Caudate nucleus (tissue), 63 donors: ENCODE measurements at places on chromosomes 7 and 10.

GRCh38 chr7:155918720-155919390 lies 106.6 kb upstream of the SHH start:
- DNase-seq = no peak

- DNase-seq = no peak
Measured at GRCh38 chr10:65197935-65198334, 1676.7 kb downstream of the REEP3 start.

- DNase-seq = no peak
Measured at GRCh38 chr10:131743190-131744151, 157.3 kb upstream of the PPP2R2D start.

DNA sequence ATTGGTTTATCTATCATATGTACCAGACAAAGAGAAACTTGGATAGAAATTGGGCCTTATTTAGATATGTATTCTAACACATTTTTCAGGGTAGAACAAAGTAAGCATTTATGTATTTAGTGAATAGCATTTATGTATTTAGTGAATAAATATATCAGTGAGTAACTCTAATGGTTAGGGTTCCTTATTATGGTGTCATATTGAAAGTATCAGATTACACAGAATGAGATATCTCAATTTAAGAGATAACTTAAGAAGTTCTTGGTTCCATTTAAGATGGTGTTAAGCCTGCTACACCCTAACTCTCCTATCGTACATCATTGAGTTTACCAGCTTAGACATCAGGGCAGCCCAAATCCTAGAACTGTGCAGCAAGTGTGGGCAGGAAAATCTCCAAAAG lies 35.9 kb upstream of the DMTF1 start:
- no peak for DNase-seq

GRCh38 chr7:40506158-40506557 lies 371.4 kb downstream of the SUGCT start:
- DNase-seq = no peak

- DNase-seq = peak; percentile 47
Measured at GRCh38 chr7:157686285-157686894, 349.6 kb downstream of the DNAJB6 start.

- DNase-seq = no peak
Measured at GRCh38 chr7:71332207-71332606, 200.3 kb downstream of the GALNT17 start.

DNA sequence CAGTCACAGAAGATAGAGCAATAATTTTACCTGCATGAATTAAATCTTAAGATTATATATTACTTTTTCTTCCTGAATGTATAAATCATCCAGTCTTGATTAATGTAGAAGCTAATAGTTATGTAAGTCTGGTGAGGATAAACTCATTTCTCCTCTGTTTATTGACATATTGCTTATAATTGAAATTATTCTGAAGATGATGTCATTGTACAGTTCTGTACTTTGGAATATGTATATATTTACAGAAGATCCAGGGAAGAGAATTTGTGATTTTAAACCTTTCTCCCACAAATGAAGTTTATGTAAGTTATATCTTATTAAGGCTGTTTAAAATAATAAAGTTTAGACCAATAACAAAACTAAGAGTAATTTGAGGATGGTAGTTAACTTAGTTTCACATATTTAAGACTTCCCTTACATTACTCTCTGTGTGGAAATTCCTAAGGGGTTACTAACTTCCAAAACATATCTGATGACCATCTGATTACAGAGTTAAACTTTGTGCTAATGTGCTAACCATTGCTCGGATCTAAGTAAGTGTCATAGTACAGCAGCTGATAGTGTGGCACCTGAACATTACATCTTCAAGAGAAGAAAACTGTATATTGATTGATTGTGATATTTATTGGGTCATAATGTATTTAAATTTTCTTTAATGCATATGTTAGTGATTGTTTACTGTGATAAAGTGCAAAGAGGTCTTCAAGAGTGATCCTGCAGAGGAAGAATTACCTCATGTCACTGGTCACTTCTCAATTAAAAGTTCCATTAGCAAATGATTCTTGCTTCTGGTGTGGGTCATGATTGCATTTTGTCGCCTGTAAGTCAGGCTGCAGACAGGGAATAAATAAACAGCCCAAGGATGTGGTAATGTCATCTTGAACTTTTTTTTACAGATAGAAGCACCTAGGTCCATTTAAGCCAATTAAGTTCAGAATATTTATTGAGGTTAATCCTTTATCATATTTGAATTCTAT lies 96.9 kb downstream of the UBE3C start:
- DNase-seq = no peak
